ENCODE measurements at places on chromosomes 11 and 22.

GRCh38 chr11:81819462-81819861, 914.2 kb downstream of the FAM181B start:
- no peak for DNase-seq

DNA sequence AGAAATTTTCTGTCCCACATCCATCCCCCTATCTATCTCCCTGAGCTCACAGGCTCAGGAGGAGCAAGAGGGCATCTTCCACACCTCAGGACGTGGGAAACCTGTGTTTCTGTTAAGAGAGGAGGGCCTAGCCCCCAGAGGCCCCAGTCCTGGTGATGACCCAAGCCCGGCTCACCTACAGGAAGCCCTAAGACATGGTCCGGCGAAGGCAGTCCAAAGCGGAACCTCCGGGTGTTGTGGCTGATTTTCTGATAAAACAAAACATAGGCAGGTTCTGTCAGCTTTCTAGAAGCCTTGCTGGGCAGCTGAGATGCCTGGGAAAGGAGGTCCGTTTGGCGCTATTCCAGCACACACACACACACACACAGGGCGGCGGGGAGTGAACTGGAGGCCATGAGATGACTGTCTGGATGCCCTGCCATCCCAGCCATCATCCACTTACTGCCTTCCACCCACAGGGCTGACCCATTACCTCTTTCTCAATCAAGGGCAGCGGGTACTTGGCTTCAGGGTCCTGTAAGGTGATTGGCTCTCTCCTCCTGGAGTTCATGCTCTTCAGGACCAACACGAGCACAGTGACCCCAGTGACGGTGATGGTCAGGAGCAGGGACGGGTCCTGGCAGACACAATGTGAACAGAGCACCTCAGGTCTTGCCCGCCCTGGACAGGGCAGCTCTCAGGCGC, 882 bp downstream of the CYB5R2 start:
- DNase-seq: no peak

GRCh38 chr11:132943357-132943705, 589.0 kb downstream of the OPCML start:
- peak; percentile 44 for DNase-seq

DNA sequence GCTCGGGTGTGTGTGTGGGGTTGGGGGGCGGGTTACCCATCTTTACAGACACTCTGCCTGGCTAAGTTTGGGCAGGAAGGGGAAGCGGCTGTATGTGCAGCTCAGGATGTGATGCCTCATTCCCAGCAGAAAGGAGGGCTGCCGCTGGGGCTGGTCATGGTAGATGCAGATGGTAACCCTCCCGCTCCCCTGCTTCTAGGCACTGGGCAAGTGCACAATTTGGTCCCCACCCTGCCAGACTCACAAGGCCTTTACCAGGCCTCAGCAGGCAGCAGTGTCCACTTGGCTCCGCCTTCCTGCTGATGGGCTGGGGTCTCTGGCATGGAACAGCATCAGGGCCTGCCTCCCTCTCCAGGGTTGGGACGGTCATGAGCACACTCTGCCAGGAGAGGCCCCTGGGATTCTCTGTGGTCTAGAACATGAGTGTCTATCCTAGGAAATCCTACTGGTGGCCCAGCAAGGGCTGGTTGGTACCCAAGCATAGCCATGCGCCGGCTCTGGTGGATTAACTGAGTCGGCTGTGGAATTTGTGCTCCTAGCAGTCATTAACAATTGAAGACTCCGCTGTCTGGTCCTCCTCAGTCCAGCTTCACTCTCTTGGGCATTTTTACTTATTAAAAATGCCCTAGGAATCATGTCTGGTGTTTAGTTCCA, 4.2 kb downstream of the LMO1 start:
- DNase-seq: no peak

DNA sequence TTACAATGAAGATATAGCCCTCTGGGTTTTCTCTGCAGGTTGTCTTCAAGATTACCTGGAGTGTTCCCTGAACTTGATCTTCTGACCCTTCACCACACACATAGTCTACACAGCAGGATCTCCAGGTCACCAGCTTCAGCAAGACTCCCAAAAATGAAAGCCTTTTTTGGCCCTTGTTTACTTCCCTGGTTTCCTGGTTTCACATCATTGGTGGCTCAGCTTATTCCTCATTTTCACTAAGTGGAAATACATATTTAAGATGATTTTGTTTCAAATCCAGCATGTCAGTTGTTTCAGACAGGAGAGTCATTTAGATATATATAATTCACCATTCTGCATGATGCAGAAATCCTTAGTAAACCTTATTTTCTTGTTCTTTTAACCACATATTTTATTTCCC, 41.6 kb upstream of the MPEG1 start:
- no peak for DNase-seq

DNA sequence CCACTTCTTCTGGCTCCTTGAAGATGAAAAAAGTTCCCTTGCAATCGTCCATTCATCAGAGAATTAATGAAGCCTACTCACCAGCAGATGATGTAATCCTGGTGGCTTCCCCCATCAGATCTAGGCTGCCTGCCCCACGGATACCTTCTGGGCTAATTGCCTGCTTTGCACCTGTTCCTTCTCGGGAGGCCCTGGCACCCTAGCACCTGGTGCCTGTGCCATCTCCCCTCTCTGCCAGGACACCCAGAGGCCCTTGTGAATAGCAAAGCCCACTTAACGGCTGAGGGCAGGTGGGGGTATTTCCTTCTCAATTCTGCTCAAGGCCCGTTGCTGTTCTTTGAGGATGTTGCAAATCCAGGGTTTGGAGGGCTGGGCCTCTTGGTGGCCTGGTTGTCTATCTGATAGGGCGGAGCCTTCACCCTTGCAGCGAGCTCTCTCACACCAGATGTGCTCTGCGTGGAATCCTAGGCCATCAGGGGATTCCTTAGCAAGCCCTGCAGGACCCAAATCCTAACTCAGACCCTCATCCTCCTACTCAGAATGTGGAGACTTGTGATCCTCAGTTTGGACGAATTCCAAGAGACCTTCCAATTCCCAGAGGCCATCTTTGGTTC, at the start of gene LMO2:
Gene LMO2, minus strand, starts transcription at position 363 of the 614 bp plus-strand sequence. CDS start 22,360 bp downstream, outside the sequence.
- DNase-seq: no peak

- DNase-seq: peak; percentile 7
Measured at GRCh38 chr22:46297151-46297812, 612 bp downstream of the GTSE1 start.

- no peak for DNase-seq
Measured at GRCh38 chr11:73359341-73359740, 16.9 kb upstream of the RELT start.

- no peak for DNase-seq
Measured at GRCh38 chr11:110217223-110217877, 79.1 kb downstream of the RDX start.

GRCh38 chr11:66739983-66740382, 11.0 kb upstream of the SPTBN2 start:
- no peak for DNase-seq

DNA sequence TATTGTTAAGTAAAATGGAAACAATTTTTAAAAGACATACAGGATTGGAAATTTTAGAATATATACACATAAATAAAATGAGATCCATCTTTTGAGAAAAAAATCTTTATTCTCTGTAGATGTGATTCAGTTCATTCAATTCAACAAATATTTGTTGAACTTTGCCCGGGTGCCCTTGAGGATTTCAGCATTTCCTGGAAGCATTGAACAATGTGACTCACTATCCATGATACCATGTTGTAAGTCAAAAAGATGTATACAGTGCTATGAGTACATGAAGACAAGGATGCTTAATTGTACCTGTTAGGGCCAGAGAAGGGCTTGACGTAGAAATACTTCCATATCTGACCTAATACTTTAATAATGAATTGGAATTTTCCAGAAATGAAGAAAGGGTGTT, 353.7 kb downstream of the METTL15 start:
- DNase-seq: no peak

GRCh38 chr11:90349731-90350130, 126.9 kb upstream of the CHORDC1 start:
- no peak for DNase-seq
